Fibroblast of gingiva (primary cell): ENCODE measurements at places on chromosomes 16 and 17.
A peak's percentile ranks its signal among the peaks of the same experiment; 100 is the strongest.

DNA sequence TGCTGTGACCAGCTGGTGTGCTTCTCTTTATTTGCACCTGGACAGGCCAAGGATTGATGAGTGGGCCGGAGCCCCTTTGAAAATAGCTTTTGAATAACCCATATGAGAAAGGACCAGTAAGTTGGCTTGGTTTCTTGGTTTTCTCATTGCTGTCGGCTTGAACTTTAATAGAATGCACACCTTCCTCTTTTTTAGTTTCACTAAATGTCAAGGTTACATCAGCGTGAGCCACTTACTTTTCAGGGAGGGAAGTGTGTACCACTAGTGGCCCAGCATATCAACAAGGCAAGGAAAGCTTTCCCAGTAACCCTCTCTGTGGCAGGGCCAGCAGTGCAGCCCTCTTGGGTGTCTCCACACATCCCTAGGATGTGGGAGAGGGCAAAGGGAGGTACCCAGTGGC lies 433.3 kb downstream of the CA10 start:
- no peak for DNase-seq

GRCh38 chr16:67254801-67255552 lies 6.2 kb downstream of the SLC9A5 start:
- DNase-seq: no peak

DNA sequence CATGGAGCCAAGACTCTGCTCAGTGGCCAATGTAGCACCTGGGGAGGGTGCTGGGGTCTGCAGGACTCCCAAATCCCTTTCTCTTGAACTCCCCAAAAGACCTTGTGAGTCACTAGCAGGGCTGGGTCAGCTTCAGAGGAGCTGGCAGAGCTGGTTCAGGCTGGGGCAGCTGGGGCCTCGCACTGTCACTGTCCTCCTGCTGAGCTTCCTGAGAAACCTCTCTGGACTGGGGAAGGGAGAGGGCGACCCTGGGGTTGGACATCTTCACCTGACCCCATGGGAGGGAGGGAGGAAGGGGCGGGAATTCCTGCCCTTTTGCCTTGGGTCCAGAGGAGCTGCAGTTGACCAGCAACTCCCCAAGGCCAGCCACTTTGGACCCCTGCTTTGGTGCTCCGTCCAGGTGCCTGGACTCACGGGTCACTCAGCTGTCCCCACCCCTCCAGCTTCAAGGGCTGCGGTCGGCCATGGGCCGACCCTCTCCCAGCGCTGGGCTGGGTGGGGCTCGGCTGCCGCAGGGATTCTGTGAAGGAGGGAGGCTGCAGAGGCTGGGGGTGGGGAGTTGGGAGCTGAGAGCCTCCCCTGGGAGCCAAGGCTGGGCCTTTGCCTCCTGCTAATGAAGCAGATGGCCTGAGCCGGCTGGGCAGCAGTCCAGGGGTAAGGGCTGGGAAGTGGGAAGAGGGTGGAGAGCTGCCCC lies 9.2 kb downstream of the FMNL1 start:
- no peak for DNase-seq

DNA sequence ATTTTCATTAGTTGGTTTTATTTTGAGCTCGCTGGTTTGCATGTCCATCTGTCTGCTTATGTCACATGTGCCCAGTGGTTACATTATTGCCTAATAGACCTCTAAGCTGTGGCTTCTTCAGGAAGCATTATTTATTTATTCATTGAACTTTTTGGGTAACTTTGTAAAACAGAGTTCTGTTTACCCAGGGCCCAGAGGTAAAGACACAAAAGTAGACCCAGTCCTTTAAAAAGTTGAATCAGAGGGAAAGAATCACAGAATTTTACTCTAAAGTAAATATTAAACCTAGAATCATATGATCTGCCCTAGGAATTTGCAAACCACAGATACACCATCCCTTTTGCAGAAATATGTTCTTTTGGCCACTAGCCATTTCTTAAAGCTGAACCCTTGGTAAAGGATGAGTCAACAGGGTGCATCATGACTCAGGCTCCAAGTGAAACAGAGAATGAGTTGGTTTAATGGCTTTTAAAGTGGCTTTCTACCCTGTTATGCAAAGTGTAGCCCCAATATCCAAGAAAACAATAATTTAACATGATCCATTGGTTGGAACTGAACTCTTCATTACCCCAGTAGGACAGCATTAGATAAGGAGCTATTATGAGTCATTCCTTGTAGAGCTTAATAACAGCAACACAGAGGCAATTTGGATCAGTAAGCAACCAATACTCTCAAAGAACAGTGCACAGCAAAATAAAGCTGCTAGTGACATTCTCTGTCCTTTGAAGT lies 236.3 kb downstream of the KCNJ2 start:
- peak; percentile 92 for DNase-seq
